ENCODE measurements at places on chromosomes 2 and 18.

DNA sequence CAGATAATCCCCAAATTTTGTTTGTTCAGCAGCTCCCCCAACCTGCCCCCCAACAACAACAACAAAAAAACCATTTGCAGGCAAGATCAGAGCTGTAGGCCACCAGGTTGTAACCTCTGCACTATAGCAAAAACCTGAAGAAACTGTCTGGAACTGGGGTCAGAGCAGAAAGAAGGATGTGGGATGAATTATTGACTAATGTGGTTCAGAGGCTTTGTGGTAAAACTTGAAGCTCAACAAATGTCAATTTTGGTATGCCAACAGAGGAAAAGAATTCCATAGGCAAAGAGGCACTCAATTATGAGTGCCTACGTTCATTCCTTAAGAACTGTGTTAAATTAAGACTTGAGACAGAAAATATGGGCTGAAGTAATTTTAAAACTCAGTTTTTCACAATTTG lies 255.1 kb downstream of the STK39 start:
- DNase-seq = no peak

DNA sequence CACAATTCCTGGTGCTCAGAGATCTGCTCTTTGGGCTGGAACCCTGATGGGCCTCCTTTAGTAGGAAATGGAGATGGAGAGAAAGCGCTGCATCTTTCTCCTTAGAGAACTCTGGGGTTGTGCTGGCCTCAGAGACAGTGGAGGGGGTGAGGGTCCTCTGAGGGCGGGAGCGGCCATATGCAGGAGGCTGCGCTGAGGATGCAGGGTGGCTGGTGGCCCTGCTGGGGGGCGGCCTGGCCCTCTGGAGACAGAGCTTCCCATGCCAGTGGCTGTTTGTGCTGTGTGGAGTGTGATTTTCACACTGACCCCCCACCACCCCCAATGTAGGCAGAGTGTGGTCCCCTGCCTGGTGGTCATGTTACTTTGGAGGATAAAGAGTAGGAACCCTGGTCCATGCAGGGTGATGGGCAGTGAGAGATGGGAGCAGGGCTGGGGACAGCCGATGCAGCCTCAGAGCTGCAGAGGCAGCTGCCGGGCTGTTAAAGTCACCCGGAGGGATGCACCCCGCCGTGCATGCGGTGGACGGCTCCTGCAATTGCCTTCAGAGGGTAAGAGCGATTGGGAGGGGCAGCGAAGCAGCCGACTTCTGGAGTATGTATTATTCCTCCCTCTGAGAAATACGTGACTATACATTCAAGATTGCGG lies 194.6 kb downstream of the FAM210A start:
- no peak for DNase-seq

DNA sequence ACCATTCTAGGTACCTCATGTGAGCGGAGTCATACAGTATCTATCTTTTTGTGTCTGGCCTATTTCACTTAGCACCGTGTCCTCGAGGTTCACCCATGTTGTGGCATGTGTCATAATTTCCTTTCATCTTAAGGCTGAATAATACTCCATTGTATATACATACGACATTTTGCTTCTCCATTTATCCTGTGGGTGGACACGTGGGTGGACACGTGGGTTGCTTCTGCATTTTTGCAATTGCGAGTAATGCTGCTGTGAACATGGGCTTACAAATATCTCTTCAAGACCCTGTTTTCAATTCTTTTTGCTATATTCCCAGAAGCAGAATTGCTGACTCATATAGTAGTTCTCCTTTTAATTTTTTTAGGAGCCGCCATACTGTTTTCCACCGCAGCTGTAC lies 243.6 kb upstream of the EPAS1 start:
- DNase-seq = no peak

GRCh38 chr18:38971881-38972280 lies 1406.3 kb upstream of the CELF4 start:
- DNase-seq = no peak

GRCh38 chr2:144683107-144683753 lies 163.3 kb upstream of the ZEB2 start:
- DNase-seq = no peak

DNA sequence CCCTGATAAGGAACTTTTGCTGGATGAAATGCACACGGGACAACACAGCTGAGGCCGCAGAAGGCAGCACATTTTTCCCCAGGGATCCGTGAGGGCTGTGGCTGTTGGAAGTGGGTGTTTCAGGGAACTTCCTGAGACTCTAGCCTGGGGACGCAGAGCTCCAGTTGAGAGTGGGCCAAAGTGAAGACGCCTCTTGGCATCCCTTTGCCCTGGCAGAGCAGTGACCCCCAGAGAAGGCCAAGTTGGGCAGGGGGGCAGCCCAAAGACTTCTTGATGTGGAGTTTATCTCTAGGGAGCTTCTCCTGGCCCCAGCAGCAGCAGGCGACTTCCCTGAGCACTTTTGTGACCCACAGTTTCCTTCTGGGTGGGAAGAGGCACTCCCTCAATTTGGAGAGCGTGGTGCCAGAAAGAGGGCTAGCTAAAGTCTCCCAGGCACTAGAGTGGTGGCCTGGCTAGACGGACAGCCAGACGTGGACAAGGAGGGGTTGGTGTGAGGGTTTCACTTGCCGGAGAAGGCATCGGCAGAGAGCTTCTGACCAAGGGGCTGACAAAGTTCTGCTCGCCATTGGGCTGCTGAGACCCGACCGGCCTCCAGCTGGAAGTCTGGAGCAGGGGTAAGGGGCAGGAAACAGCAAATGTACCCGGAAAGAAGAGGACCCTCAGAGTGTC lies 108.8 kb downstream of the ACKR3 start:
- DNase-seq = no peak

GRCh38 chr18:48992133-48992532 lies 41.4 kb upstream of the SMAD7 start:
- no peak for DNase-seq

- no peak for DNase-seq
These were observed 101.8 kb upstream of the SCN1A start for GRCh38 chr2:166229678-166230023.

DNA sequence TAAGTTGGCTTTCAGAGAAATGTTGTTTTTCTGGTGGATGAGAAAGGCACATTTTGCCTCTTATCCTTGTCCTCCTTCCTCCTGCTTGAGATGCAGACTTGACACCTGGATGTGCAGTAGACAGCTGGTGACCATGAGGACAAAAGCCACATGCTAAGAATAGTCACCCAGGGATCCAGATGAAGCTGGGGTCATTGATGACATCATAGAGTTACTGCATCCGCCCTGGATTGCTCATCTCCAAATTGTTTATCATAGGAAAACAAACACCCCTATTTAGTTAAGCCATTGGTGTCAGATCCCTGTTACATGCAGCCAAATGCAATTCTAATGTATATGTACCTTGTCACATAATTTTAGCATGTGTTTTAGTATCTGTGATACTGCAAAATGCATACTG lies 16.3 kb upstream of the SLC1A4 start:
- no peak for DNase-seq

DNA sequence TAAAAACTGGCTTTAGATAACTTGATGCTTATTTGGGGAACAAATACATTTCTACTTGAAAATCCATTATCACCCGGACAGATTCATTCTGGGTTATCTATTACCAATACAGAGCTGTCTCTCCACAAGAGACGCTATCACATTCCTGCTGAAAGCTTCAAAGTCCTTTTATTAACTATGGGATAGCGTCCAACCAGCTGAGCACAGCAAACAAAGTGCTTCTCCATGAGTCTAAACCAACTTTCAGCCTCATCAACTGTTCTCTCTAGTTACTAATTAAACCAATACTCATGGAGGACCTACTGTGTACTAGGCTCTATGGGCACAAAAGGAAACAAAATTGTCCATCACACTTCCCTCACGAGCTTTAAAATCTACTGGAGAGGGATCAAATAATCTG lies 132.8 kb downstream of the L3MBTL4 start:
- DNase-seq = no peak

DNA sequence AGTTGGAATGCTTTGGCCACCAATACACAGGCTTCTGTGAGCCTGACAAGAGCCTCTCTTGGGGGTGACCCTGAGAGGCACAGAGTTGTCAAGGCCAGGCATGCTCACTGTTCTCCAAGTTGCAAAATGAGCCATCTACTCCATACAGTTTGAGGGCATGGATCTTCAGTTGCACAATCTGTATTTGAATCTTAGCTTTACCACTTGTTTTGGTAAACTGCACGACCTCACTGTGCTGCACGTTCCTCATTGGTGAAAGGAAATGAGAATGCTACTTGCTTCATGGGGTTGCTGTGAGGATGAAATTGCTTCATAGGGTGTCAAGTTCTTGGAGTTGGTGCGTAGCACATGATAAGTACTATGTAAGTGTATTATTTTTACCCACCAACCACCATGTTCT lies 12.0 kb upstream of the HAAO start:
- DNase-seq = no peak

DNA sequence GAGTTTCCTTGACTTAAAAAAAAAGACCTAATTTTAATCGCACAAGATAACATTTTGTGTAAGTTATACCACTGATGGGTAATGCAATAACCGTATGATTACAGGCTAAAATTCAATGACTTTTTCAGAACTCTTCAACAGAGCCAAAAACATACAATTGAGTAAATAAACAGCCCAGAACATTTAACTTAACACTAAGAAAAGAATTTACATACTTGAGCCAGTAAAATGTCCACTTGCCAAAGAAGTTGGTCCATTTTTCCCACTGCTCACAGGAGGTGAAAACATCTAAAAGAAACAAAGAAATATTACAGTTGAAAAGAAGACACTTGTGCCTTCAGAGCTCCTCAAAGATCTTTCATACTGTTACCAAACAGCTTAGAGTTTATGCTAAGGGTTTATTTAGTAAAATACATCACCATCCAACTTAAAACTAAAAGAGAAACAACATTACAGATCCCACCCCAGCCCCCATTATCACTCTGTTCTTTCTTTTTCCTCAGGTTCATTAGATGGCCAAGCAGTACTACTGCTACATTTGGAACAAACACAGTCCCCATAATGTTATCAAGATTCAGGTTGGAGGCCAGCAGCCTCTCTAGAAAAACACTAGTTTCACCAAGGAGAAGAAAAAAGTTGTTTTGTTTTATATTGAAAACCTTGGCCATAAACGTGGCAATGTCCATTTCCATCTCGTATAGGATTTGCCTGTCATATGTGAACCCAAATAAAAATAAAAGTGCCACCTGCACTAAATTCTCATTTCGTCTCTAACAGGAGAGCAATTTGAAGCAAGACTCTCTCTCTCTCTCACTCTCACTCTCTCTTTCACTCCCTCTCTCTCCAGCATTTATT lies 2.7 kb downstream of the TCF4 start:
- DNase-seq = no peak

GRCh38 chr2:234293973-234294372 lies 202.9 kb downstream of the ARL4C start:
- DNase-seq = no peak

DNA sequence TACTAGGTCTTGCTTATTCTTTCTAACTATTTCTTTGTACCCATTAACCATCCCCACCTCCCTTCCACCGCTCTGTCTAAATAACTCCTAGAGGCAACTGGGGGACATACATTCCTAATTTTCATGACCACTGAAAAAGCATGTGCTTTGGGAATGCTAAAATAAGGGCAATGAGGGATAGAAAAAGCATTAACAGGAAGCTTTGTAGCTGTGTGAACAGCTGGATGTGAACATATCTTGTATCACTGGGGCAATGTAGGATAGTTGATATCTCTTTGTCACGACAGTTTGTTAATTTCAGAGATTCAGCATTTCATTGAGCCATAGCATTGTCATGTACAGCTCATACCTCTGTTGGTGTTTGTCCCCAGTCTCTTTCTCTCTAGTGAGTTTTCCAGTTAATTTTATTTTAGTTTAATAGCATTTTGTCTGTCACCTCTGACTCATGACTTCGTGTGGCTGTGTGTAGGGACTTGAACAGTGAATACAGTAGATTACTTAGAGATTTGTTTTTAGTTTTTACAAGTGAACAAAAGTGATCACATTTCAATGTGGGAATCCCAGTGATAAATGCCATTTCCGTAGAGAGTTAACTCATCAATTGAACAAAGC lies 230.3 kb upstream of the NRP2 start:
- no peak for DNase-seq

GRCh38 chr2:37779139-37779538 lies 107.7 kb upstream of the CDC42EP3 start:
- DNase-seq = no peak

- no peak for DNase-seq
These were observed 168.9 kb upstream of the RMP24 start for GRCh38 chr18:35803551-35803950.

GRCh38 chr2:156338578-156338977 lies 6.1 kb upstream of the NR4A2 start:
- no peak for DNase-seq

DNA sequence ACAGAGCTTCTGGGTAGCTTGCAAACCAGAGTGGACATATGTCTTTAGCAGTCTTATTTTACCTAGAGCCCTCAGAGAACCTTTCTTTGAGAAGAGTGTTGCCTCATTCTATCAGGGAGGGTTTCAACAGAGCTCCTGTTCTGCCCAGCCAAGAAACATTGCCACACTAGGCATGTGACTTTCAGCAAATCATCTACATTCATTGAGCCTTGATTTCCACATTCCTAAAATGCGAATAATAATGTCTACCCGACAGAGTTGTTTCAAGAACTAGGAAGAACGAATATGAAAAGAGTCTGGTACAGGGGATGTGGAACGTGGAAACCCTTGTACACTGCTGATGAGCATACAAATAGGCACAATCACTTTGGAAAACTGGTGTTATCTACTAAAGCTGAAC lies 7.8 kb upstream of the PRKAG3 start:
- peak; percentile 58 for DNase-seq

DNA sequence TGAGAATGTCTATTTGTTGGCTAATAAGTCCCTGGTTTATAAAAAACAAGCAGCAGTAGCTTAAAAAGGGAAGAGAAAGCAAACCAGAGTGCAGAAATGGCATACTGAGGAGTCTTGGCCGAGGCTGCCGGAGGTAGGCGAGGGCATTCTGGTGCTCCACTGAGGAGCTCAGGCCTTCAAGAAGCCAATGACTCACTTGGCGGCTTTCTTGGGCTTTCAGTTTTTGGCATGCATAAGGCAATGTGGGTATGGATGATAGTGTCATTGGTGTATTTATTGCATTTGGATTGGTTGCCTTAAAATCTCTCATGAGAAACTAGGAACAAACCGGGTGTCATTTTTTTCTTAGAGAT lies 119.6 kb upstream of the ARL5A start:
- DNase-seq = peak; percentile 5

- DNase-seq = peak; percentile 32
These were observed 70.3 kb upstream of the DOCK10 start for GRCh38 chr2:225112362-225113126.

GRCh38 chr2:184906160-184906559 lies 307.8 kb downstream of the ZNF804A start:
- no peak for DNase-seq

- no peak for DNase-seq
These were observed 3.6 kb downstream of the MAB21L4 start for GRCh38 chr2:240892356-240892755.

DNA sequence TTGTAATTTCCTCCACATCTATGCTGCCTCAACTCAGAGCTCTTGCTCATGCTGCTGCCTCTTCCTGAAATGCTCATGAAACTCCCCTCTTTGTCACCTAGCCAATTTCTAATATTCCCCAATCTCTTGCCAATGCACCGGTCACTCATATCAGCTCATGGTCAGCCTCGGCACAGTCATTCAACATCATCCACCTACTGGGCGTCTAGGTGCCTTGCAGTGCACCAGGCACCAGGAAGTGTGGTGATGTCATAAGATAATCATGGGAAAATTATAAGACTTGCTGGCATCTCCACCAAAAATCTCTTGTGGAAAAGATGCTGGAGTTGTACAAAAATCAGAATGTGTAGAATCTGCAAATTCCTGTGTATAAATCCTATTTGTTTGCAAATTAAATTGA lies 52.6 kb upstream of the RAB27B start:
- peak; percentile 69 for DNase-seq

- DNase-seq = peak; percentile 28
These were observed 268.4 kb upstream of the CDH19 start for GRCh38 chr18:66872277-66872676.

GRCh38 chr2:230942371-230942770 lies 17.3 kb upstream of the GPR55 start:
- no peak for DNase-seq

All from fibroblast of skin of right quadriceps (primary cell).